ENCODE measurements at places on chromosomes 1 and 21.

- DNase-seq = peak; percentile 78
These were observed 2.1 kb upstream of the CAPN9 start for GRCh38 chr1:230745071-230745470.

DNA sequence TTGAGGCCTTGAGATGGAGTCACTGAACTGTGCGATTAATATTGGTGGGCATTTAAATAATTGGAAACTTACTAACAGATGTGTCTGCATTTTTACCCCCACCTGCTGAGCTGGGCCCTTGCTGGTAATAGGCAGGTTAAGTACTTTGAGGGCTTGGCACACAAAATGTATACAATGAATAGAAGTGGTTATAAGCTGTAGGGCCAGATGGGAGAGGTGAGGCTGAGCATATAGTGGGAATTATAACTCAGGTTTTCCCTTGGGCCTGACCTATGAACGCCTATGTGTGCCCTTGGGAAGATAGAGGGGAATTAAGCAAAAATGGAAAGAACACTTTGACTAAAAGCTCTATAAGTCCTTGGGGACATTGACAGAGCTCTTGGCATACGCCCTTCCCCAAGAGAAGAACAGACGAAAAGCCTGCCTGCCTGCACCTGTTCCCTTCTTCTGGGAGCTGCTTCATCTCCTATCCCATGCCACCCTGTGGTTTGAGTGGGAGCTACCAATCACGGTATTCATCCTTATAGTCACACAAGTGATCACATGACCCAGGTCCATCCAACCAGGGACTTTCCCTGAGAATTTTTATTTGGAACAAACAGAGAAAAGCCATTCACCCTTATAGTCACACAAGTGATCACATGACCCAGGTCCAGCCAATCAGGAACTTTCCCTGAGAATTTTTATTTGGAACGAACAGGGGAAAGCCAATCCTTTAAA, 260.7 kb upstream of the CSF3R start:
- peak; percentile 85 for DNase-seq

DNA sequence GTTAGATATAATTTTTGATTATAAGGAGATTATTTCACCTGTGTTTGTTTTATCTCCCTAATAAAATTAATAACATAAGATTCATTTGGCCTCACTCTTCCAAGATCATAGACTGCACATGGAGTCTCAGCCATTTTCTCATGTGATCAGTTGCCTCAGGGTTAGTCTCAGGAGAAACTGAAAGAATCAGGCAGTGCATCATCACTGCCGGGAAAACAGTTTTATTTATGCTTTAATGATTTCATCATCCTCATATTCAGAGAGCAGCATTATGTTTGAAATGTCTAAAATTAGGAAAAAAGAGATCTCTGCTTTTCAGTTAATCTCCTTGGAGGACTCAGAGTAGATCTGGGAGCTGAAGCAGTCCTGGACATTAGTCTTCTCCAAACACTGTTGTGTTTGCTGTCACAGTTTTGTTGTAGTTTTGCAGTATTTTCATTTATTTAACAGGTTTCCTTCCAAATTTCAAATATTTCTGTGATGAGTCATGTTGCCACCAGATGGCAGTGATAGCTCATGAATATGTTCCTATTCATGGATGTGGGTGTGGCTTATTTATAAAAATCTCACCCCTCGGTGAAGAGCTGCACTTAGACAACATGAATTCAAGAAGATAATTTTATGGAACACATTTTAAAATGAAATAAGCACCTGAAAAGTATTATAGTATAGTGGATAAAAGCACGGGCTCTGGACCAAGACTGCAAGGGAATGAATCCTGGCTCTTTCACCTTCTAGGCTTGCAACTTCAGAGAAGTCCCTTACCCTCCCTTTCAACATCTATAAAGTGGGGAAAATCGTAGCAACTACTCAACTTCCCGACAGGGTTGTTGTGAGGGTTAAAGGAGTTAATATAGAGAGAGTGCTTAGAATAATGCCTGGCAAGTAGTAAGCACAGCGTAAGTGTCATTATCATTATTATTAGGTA, 31.2 kb downstream of the CHD1L start:
- DNase-seq = peak; percentile 34

- peak; percentile 83 for DNase-seq
These were observed 282.2 kb downstream of the RYR2 start for GRCh38 chr1:237324226-237324625.

GRCh38 chr1:230498704-230499103, 72.6 kb upstream of the PGBD5 start:
- no peak for DNase-seq

- no peak for DNase-seq
These were observed 292.4 kb downstream of the PTBP2 start for GRCh38 chr1:97013941-97014340.

DNA sequence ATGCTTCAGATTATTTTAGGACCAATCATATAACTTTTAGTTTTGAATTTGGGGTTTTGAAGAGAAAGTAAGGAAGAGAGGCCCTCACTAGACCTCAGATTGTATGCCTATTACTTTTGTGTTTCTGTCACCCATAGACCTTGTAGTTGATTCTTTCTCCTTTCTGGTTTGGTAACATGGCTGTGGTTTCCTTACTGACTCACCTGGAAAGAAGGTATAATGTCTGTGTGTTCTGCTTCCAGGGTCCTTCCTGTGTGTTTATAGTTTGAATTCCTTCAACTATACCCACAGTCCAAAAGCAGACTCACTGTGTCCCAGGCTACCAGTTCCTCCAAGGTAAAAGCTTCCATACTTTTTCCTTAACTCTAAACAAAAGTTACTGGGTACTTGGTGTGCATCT, 8.1 kb downstream of the SLC44A3 start:
- no peak for DNase-seq

DNA sequence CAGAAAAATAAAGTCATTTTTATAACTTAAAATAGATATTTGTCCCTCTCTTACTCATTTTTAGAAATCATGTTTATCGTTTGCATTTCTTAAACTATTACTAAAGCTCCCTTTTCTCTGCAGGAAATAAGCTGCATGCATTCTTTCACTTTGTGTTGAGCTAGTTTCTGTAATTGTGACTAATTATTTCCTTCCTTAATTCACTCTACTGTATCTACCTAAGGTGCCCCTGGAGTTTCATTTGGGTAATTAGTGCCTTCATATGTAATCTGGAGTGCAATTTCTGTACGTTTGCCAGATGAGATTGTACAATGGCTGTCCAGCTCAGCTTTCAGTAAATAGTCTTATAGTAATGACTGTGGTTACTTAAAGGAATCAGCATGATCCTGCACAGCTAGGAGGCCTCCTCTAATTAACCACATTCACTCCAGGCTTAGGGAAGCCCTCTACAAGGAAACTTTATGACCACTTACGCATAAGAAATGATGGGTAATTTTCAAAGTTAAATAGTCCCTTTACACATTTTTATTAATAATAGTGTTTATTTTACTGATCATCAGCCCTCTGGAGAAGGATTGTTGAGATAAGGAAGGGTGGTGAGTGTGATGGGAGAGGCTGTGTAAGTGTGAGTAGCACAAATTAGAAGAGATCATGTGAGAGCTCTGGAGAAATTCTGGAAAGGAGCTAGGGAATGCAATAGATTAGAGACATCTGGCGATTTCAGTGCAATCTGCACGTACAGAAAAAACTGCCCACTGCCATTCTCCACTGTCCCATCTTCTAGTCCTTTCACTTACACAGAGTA, 86.8 kb downstream of the LRRC8C start:
- no peak for DNase-seq

- no peak for DNase-seq
These were observed 76.1 kb upstream of the KIAA0040 start for GRCh38 chr1:175268720-175269119.

GRCh38 chr1:187873126-187873525, 1044.4 kb downstream of the PLA2G4A start:
- no peak for DNase-seq

DNA sequence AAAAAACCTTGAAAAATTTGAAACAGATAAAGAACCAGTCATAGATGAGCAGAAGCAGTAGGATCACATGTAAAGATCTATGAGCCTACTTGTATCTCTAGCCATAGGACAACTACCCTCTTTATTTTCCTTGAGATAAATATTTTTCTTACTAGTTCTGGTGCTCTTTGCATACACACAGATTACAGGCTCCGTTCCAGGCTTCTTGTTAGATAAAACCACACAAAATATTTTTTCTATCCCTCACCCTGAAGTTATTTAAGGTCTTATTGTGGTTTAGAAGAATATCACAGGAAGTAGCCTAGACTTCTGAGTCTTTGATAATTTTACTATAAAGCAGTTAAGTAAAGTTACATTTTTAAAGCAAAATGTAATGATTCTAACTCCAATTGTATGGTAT, 512.2 kb downstream of the NEGR1 start:
- no peak for DNase-seq

DNA sequence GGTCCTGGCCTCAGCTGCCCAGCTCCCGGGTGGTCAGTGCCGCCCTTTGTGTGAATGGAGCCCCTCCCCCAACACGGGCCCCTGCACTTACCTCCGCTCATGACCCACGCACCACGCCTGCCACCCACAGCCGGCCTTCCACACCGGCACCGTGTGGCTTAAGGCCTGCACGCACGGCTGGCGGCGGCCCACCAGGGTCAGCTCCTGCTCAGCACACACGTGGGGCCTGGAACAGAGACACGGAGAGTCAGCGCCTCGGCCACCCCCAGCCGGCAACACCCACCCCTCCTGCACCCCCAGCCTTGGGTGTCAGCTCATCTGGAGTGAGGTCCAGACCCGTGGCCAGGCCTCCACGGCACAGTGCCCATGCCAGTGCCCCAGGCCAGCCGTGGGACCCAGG, 8.9 kb downstream of the MEGF6 start:
- no peak for DNase-seq

DNA sequence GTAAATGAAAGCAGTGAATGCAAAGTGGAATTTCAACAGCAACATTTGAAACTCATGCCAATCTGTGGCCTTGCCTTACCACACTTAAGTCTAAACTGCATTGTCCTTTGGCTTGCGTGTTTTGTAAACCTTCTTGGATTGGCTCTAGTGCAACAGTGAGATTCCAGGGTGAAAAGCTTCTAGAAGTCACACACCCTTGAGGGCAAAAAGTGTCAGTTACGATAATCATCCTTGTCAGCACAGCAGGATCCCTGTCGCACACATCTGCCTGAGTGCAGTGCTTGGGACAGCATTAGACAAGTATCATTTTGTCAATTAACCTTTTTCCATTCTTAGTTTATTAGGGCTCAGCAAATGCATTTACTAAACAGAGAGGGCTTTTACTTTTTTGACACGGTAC, 243.4 kb upstream of the PTBP2 start:
- DNase-seq = no peak

GRCh38 chr1:55153031-55153430, 62.1 kb downstream of the USP24 start:
- DNase-seq = no peak

- no peak for DNase-seq
These were observed 35.2 kb downstream of the PEX14 start for GRCh38 chr1:10509809-10510509.

- DNase-seq = no peak
These were observed 11.7 kb downstream of the NKAIN1 start for GRCh38 chr1:31227891-31228568.

DNA sequence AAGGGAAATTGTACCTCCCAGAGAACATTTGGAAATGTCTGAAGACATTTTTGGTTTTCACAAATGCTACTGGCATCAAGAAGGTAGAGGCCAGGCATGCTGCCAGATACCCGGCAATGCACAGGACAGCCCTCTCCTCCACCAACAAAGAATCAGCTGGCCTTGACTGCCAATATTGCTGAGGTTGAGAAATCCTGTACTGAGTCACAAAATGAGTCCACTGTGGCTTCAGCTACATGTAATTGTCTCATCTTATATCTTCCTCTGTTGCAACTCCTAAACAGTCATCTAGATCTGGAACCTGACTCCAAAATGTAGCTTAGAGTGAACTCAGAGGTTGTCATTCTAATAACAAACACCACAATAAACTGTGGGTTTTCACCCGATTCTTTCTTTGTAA, 327.5 kb upstream of the POGK start:
- no peak for DNase-seq

DNA sequence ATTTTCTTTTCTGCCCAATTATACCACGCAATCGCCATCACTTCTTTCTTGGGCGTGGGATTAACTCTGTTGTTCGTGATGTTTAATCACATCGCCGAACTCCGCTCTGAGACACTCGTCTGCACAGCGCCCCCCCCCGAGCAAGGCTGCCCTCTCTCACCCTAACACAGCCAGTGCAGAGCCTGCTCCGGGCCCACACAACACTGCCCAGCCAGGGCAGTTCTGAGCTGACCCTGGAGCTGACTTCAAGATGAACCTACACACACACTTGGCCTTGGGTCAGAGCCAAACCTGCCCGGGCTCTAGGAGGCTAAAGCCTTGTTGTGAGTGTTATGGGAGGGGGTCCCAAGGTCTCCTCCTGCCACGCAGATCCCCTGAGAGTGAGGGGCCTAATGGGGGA, 64.6 kb upstream of the LRP8 start:
- DNase-seq = no peak

DNA sequence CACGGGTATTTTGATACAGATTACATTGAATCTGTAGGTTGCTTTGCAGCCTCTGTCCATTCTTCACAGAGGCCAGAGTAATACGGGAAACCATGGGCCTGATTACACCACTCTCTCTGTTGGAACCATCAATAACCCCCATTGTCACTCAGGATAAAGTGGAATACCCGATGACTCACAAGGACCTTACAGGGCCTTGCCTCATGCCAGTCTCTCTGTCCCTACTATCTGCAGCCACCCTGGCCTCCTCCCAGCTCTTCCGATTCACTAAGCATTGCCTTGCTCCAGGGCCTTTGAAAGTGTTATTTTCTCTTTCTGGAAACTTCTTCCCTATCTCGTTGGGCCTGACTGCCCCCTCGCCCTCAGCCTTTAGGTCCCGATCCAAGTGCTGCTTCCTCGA, 61.7 kb downstream of the HMGB4 start:
- DNase-seq = no peak

DNA sequence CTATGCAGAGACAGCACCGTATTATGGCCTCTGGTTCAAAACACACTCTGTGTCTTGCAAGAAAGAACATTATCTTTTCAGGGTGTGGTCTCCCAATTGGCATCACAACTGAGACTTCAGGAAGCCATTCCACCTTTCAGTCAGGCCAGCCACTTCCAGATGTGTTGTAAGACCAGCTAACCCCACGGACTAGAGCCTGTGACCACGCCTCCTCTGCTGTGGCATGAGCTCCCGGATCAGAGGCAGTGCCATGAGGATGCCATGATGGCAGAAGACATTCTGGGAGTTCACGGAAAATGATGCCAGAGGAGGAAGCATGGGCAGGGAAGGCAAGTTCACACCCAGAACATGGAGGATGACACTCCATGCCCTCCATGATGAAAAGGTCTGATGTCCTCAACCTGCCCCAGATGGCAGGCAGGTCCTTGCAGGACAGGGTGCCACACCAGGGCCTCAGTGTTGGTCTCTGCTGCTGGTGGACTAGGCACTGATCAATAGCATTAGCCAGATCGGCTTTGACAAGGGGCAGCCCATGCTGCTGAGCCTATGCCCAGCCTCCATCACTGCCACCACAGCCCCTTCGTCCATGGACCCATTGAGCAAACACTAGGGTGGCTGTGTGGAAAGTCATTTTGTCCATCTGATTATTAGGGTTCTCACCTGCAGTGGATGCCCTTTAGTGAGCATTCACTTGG, 341.6 kb downstream of the MATN1 start:
- no peak for DNase-seq
